NCI-H1105 treated with DMSO at 0.1 percent for 48 hours (cell line): ENCODE measurements at places on chromosomes 6 and 20.
A peak's percentile ranks its signal among the peaks of the same experiment; 100 is the strongest.

- no peak for DNase-seq
Measured at GRCh38 chr6:117448732-117449485, 23.2 kb upstream of the ROS1 start.

- DNase-seq: peak; percentile 51
Measured at GRCh38 chr20:16476032-16476431, 97.2 kb downstream of the KIF16B start.

GRCh38 chr6:116144605-116145004 is 18.7 kb upstream of the COL10A1 start:
- no peak for DNase-seq

DNA sequence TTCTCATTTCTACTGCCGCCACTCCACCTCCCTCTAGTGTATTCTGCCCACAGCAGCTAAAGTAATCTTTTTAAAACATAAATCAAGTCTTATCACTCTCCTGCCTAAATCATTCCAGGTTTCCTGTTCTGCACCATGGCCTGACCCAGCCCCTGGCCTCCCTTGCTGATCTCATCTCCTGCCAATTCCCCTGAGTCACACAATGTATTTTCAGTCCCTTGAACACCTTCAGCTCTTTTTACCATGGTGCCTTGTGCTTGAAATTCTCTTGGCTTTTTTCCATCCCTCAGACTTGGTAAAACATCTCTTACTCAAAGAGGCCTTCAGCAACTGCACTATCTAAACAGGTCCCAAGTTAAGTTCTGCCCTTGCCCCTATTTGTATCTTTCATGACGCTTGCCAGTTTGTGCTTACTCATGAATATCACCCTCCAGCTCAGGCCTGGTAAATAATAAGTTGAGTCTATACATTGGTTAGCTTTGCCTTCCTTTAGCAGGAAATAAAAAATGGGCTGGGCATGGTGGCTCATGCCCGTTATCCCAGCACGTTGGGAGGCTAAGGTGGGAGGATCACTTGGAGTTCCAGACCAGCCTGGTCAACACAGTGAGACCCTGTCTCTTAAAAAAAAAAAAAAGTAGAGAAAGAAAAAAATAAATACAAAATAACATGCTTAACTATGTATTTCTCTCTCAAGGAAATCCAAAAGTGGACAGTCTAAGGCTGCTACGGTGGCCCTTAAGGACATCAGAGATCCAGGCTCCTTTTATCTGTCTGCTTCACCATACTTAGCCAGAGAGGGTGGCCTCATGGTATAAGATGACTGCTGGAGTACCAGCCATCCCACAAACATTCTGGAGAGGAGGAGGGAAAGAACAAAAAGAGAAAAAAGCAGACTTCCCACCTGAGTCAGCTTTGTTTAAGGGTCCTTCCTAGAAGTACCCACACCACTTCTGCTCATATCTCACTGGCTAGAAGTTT is 62.2 kb downstream of the ARFGEF2 start:
- DNase-seq: no peak

- no peak for DNase-seq
Measured at GRCh38 chr6:126038234-126038633, 51.9 kb downstream of the TRMT11 start.

- no peak for DNase-seq
Measured at GRCh38 chr20:9147547-9148024, 78.7 kb downstream of the PLCB4 start.

DNA sequence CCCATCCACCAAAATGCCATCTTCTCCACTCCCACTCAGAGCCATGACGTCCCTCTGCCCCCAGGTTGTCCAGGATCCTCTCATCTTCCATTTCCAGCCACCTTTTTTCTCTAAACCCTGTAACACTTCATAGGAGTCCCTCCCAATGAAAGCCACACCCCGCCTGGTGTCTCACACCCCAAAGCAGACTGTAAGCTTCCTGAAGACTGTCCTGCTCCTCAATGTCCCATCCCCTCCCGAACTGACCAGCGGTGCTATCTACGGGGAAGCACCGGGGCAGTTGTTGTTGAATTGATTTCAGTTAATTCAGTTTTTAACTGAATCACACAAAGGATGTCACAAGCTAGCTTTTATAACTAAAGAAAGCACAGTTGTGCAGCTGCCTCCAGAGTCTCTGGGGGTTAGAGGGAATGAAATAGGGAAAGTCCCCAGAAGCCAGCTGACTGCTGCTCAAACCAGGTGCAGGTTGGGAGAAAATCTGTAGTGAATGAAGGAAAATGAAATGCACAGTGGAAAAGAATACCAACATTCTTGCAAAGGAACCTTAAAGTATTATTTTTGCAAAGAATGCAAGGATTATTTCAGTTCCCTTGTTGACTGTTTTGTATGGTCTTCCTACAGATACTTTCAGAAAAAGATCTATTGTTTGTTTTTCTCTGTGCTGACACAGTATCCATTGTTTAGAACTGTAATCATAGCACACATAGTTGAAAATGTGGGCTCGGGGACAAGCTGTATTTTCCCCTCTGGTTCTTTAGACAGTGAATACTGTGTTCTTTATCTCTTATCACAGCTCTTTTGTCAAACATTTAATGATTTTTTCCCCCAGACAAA is 222.6 kb upstream of the QKI start:
- no peak for DNase-seq

DNA sequence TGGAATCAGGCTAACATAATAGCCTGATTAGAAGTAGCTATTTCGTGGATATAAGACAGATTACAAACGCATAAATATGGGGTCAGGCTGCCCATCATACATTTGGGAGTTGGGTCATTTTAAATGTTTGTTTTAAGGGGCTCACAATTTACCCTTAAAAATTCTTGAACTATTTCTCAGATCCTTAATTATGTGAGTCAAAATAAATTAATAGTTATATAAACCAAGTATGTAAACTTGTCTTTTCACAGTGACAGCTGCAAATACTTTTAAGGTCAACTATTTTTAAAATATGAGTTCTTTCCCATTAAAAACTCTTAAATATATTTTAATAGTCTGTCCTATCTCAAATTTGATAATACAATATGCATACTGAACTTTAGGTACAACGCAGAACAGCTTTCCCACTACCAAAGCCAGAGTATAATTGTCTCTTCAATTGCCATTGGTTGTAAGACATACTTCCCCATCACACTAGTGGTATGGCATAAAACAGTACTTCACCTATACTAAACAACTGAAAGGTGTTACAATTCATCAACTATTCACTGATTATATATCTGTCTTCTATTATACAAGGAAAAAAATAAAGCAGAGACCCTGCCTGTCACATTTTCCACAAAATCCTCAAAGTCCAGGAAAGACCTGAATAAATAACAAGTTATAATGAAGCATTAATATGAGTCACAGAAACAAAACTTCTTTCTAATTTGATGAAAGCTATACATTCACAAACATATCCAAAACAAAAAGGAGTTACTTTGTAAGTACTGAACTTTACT is 80.8 kb upstream of the COL21A1 start:
- DNase-seq: no peak

- DNase-seq: no peak
Measured at GRCh38 chr6:104768906-104769305, 90.8 kb downstream of the HACE1 start.

- DNase-seq: no peak
Measured at GRCh38 chr6:73774311-73774774, 78.3 kb downstream of the CD109 start.

DNA sequence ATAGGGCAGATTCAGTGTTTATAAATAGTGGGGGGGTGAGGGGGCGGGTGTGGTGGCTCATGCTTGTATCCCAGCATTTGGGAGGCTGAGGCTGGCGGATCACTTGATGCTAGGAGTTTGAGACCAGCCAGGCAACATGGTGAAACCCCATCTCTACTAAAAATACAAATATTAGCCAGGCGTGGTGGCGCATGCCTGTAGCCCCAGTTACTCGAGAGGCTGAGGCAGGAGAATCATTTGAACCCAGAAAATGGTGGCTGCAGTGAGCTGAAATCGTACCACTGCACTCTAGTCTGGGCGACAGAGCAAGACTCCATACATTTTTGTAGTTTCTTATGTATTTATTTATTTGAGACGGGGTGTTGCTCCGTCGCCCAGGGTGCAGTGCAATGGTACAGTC is 109.0 kb upstream of the ZNF217 start:
- no peak for DNase-seq

DNA sequence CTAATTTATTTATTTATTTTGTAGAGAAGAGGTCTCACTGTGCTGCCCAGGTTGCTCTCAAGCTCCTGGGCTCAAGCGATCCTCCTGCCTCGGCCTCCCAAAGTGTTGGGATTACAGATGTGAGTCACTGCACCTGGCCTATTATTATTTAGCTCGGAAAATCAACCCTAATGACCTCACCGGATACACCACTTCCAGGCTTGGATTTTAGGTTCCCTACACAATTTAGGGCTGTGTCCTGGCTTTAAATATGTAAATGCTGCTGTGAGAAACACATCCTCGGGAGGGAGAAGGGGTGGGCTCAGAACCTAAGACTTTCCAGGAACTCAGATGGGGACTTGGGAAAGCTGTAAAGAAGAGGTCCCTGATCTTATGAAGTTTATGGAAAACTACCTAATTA is 51.0 kb upstream of the SLC32A1 start:
- no peak for DNase-seq

- DNase-seq: no peak
Measured at GRCh38 chr20:41032271-41032670, 3.6 kb downstream of the TOP1 start.

GRCh38 chr6:12386816-12387215 is 96.7 kb downstream of the EDN1 start:
- DNase-seq: no peak

GRCh38 chr6:148526145-148526544 is 183.5 kb downstream of the SASH1 start:
- DNase-seq: no peak

GRCh38 chr20:21074605-21075336 is 31.4 kb downstream of the LINC00237 start:
- peak; percentile 34 for DNase-seq

DNA sequence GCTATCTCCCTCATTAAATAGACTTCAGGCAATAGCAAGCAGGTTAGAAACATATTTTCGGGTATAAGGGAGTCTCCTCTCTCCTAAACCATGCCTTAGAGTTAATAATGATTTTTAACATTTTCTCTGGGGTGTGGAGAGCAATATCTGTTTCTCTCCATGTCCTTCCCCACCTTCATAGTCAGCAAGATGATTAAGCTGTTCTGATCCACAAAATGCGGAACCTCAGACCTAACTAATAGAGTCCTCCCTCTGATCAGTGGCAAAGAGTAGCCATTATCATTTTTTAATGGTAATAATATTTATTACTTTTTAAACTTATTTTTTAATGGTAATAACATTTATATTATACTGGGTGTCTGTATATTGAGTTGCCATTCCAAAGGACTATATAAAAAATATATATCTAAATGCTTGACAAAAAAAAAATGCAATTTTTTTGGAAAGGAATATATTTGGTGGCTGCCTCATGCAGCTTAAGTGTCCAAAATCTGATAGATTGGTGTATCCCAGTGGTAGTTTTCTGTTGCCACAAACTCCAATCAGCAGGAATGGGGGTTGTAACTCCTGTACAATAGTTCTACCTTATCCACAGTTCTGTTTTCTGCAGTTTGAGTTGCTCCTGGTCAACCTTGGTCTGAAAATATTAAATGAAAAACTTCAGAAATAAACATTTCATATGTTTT is 14.0 kb upstream of the BTN3A2 start:
- DNase-seq: no peak

DNA sequence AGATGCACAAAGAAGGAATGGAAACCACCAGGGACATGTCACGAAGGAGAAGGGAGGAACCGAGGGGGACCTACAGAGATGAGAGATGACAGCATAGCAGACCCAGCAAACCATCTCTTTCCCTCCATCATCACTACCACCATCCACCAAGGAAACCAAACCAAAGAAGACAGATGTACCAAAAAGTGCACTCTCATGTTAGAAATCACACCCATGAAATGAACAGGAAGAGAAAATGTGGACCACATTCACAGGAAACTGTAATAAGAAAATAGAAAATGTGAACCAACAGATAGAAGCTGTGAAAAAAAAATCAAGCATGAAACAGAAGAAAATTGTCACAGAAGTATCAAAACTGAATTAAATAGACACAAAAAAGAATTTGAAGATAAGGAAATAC is 672.7 kb downstream of the QKI start:
- DNase-seq: no peak

DNA sequence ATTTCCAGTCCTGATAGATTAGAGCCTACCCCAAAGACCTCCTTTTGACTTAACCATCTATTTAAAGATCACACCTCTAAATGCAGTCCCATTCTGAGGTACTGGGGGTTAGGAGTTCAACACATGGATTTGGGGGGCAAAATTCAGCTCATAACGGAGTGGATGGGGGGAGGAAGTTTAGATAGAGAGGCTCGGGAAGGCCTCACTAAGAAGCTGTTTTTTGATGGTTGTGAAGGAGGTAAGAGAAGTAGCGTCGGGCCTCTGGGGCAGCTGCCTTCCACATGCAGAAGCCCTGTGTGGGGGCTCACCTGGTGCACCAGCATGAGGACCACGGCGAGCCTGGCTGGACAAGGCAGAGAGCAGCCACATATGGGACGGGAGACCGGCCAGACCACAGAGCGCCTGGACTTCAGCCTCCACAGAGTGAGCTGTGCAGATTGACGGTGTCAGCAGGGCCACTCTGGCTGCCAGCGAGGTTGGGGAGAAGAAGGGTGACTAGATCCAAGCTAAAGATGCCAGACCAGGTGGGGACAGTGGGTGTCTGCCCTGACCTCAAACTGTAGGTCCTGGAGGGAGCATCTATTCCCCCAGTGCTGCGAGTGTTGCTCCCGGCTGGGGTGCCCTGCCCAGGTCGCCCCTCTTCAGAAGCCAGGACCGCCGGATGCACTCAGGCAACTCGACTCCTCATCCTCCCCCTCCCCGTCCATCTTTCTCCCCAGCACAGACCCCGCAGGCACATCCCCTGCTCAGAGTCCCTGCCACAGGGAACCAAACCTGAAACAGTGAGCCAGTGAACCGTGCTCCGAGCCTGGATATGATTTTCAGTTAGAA is 5.1 kb upstream of the SYNJ2 start:
- DNase-seq: no peak

GRCh38 chr6:151445482-151445881 is 6.4 kb downstream of the RMND1 start:
- no peak for DNase-seq

DNA sequence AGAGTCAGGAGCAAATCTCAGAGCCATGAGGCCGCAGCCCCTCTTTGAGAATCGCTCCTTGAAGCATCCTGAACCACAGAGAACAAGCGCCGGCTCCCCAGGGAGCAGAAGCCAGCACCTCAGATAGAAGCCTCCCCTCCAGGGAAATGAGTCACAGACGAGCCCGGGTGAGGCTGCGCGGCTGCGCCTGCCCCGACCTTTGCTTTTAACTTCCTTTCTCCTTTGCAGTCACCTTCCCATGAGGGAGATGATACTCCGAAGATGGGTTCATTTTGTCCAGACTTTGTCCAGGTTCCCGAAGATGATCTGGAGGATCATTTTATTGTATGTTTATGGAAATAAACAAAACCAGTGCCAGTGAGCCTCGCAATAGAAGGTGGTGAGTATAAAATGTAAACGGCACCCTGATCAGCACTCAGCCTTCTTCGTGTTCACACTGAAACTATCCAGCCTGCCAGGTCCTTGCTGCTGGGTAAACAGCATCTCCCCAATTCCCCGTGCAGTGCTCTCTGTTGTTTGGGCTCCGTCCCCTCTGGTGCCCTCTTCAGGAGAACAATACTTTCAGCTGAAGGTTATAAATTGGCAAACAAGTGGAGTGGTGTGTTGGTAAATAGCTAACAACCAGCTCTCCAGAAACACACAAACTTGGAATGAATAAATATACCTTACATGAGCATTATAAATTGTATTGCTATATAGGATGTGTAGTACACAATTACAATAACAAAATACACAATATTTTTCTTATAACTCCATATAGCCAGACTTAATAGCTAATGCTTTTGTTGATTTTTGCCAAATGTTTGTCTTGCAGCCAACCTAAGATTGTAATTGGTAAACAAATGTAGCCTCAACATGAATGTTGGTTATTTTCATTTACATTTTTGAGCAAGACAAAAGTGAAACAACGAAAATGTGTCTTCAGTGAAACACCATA is 41.4 kb upstream of the TMEM181 start:
- DNase-seq: peak; percentile 94
